ENCODE measurements at places on chromosomes 7 and 10. TPM values are rescaled to one million over a fixed set of nuclear protein-coding genes. Genes with fewer than 3 reads are reported as not detected.

Gene CHAT
- total RNA-seq = not detected

Gene DYNC1I1
- total RNA-seq = 0.21 TPM

Gene IFIT1B
- not detected for total RNA-seq

Gene PHYHIPL
- 0.36 TPM for total RNA-seq

Gene CASD1
- 6.5 TPM for total RNA-seq

Gene PAX4
- not detected for total RNA-seq

Gene TAS2R41
- not detected for total RNA-seq

Gene LEP
- total RNA-seq = not detected

Gene MMP21
- total RNA-seq = not detected

Gene GBF1
- total RNA-seq = 24.0 TPM

Gene SUN3
- not detected for total RNA-seq

Gene ASL
- 27.1 TPM for total RNA-seq

Gene TMEM213
- total RNA-seq = not detected

Gene ACBD7
- 1.2 TPM for total RNA-seq

Gene VSTM2A
- total RNA-seq = not detected

Gene RARRES2
- total RNA-seq = not detected

Gene HSPA12A
- total RNA-seq = 9.7 TPM

Gene ASB4
- 0.13 TPM for total RNA-seq

Gene KCP
- 0.05 TPM for total RNA-seq

Gene CCDC126
- 3.6 TPM for total RNA-seq

Gene TNKS2
- 15.6 TPM for total RNA-seq

Gene TACC2
- total RNA-seq = 79.2 TPM

Gene GLCCI1
- 0.80 TPM for total RNA-seq

Gene RNF148
- not detected for total RNA-seq

Gene COBL
- 4.1 TPM for total RNA-seq

Gene IL2RA
- total RNA-seq = not detected

Gene TAC1
- not detected for total RNA-seq

Gene HOXA5
- 5.8 TPM for total RNA-seq

Gene PVRIG
- total RNA-seq = not detected

Gene TRPV5
- not detected for total RNA-seq

Gene ADCYAP1R1
- 0.02 TPM for total RNA-seq

Gene FAM237B
- total RNA-seq = not detected

Gene RBP3
- not detected for total RNA-seq

Gene ANXA8L1
- 114 TPM for total RNA-seq

Gene RAPGEF5
- total RNA-seq = 0.16 TPM

Gene STRIP2
- total RNA-seq = 6.5 TPM

Gene ZNF503
- total RNA-seq = 6.6 TPM

Gene SPDYE16
- total RNA-seq = not detected
